ENCODE measurements at places on chromosomes 12 and 14. TPM values are rescaled to one million over a fixed set of nuclear protein-coding genes. Genes with fewer than 3 reads are reported as not detected.

Gene SYNDIG1L
- not detected for polyA plus RNA-seq

Gene SPX
- polyA plus RNA-seq = 2.4 TPM

Gene BMP4
- 12.1 TPM for polyA plus RNA-seq

Gene FBXW8
- 20.9 TPM for polyA plus RNA-seq

Gene GNS
- polyA plus RNA-seq = 44.0 TPM

Gene STON2
- 0.62 TPM for polyA plus RNA-seq

Gene PPP1R3E
- polyA plus RNA-seq = 14.2 TPM

Gene EML5
- polyA plus RNA-seq = 0.33 TPM

Gene AMDHD1
- polyA plus RNA-seq = not detected

Gene SERPINA10
- polyA plus RNA-seq = not detected

Gene GLT8D2
- 6.3 TPM for polyA plus RNA-seq

Gene FAM222A
- polyA plus RNA-seq = 42.1 TPM

Gene POMT2
- 40.8 TPM for polyA plus RNA-seq

Gene TSPAN11
- 13.4 TPM for polyA plus RNA-seq

Gene ASB8
- polyA plus RNA-seq = 53.0 TPM

Gene DPY19L2
- 18.2 TPM for polyA plus RNA-seq

Gene SLC2A3
- 363 TPM for polyA plus RNA-seq

Gene RDH16
- polyA plus RNA-seq = 1.1 TPM

Gene AHSA1
- polyA plus RNA-seq = 137 TPM

Gene TDRD9
- not detected for polyA plus RNA-seq

Gene GSG1
- 0.12 TPM for polyA plus RNA-seq

Gene DNAJC22
- 1.1 TPM for polyA plus RNA-seq

Gene IKZF4
- polyA plus RNA-seq = 18.1 TPM

Gene FSCB
- not detected for polyA plus RNA-seq

Gene BIN2
- polyA plus RNA-seq = not detected

Gene CKB
- 327 TPM for polyA plus RNA-seq

Gene CLEC14A
- polyA plus RNA-seq = 0.49 TPM

Gene CCND2
- 91.5 TPM for polyA plus RNA-seq

Gene EPYC
- polyA plus RNA-seq = not detected

Gene JAG2
- 21.1 TPM for polyA plus RNA-seq

Gene SLC24A4
- polyA plus RNA-seq = 0.07 TPM

Gene GPRC5A
- polyA plus RNA-seq = 0.23 TPM

Gene KRT71
- polyA plus RNA-seq = not detected

Gene IL26
- polyA plus RNA-seq = not detected

Gene CCDC197
- polyA plus RNA-seq = 0.21 TPM

Gene CLEC6A
- polyA plus RNA-seq = 0.26 TPM

Measured in cardiac muscle cell (in vitro differentiated cells and primary cell).